ENCODE measurements at places on chromosomes 6 and 20. TPM values are rescaled to one million over a fixed set of nuclear protein-coding genes. Genes with fewer than 3 reads are reported as not detected.

DNA sequence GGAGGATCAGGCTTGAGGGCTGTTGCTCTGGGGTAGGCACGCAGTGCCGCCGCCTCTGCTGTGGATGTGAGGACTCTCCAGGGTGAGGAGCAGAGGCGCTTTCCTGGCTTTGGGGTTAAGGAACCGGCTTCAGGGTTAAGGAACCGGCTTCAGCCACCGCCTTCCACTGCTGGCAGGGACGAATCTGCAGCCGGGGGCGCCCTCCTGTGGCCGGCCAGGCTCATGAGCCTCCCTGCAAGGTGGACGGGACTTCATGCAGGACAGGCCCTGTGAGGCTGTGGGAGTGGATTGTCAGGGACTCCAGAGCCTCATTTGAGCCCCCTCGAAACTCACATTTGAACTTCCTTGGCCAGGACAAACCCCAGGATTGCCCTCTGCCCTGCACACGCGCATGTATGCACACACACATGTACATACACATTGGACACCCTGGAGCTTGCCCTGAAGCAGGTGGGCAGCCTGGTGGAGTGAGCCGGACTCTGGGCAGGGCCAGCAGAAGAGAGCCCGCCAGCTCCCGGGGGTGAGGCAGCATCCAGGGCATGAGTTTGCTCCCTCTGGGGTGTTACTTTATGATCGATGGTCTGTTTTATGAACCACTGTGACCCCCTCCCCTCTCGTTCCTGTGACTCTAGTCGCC is 146.9 kb downstream of the PHACTR3 start:
- peak; percentile 69 for DNase-seq

DNA sequence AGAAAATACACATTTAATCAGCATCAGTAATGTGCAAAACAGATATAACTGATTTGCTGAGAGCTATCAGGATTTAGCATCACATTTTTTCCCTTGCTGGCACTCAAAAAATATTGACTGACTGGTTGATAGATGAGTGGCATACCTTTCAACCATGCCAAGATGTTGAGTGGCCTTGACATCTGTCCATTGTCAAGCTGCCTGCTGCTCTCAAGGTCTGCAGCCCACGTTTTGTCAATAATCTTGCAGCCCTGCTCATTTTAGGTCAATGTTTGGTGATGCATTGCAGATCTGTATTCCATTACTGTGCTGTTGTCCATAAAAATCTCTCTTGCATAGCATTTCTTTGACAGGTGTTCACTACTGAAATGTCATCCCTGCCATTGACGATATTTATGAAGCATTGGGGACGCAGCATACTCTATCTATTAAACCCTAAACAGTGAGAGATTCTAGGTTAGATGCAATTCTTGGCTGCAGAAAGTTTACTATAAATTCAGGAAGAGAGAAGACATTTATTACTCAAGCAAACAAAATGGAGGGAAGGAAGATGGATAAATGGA is 111.6 kb downstream of the BFSP1 start:
- DNase-seq: no peak

DNA sequence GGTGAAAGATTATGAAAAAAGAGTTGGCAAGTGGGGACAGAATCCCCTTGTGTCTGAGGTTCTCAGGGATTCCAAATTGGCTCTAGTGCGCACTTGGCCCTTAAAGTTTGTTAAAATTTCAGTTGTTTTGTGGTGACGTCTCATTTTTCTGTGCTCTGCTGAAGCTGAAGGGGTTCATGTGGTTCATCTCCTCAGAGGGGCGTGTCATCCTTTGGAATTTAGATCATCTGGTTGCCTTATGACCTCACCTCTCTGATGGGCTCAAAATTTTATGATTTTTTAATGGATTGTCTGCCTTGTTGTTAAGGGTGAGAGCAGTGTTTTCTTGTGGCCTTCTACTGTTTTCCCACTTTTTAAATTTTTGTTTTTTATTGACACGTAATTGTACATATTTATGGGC is 20.3 kb downstream of the CYB5R4 start:
- no peak for DNase-seq

GRCh38 chr6:148164645-148165044 is 178.0 kb upstream of the SASH1 start:
- DNase-seq: no peak

GRCh38 chr20:45413479-45413878 is 2.5 kb upstream of the PIGT start:
- no peak for DNase-seq

DNA sequence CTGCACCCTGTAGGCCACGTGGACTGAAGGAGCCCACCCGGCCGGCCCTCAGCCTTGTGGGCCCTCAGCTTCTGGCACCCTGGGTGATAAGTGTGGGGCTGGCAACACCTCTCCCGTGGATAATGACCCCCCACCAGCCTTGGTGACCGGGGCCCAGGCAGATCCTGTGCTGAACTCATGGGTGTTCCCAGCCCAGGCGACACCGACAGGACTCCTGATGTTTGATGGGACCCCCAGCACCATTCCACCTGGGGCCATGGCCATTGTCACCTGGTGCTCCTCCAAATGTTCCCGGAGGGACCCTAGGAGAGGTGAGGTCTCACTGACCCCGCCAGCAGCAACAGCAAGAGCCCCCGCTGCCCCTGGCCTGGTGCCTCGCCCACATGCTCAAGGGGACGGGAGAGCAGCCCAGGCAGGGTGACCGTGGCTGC is 19.4 kb upstream of the FRMD1 start:
- no peak for DNase-seq

DNA sequence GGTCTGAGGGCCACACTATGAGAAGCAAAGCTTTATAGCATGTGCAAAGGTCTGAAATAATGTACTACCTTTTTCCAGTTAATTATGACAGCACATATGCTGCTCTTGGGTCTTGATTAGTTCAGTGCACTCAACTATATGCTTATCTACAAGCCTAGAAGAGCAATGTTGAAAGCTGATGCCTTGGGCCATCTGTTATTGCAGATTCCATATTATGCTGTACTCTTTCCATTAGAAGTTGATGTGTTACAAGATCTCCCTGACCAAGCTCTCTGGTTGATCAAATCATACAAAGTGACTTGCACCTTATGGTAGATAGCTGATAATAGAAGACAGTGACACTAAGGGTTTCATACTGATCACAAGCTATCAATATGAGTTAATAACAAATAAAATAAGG is 327.3 kb downstream of the FRK start:
- DNase-seq: no peak

GRCh38 chr20:4427940-4428586 is 293.6 kb upstream of the PRND start:
- peak; percentile 51 for DNase-seq

DNA sequence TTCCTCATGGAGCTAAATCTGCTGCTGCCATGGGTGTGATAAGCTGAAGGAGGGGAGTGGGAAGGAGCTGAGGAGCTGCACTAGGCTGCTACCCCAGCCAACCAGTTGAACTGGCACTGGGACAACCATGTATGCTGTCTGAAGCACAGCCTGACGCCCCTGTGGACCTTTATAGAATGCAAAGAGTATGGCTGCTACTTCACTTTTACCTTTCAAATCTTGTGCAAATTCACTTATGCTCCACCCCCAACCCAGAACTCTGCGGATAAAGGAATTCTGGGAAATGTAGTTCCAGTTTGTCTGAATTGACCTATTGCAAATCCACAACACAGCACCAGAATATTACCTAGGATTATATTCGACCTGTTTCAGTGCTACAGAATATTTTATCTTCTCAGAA is 217.4 kb upstream of the SLC35B3 start:
- DNase-seq: no peak

- DNase-seq: no peak
These were observed 36.8 kb upstream of the RNF24 start for GRCh38 chr20:4052139-4052480.

DNA sequence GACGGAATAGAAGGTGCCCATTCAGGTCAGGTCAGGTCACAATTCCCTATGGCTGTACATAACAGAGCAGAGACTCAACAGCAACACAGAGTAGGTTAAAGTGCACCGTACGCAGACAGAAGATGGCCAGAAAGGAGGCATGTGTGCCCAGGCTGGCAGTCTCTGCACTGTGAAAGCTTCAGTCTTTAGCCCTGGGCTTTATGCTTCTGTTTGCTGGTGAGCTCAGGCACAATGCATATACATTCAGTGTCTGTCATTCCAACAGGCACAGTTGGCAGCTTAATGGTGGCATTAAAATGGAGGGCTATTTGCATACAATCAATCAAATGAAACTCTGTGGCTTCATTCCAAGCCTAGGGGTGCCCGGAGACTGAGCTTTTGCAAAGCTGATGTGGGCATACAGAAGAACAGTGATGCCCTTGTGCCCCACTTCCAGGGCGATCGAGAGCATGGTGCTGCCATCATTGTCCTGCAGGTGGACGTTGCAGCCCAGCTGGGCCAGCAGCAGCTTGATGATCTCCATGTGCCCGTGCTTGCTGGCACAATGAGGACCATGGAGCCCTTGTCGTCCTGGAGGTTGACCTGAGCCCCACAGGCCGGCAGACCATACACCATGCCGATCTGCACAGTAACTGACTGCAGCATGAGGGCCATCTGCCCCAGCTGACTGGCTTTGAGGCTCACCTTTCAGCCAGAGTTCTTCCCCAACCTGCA is 22.4 kb downstream of the TRMT6 start:
- no peak for DNase-seq

DNA sequence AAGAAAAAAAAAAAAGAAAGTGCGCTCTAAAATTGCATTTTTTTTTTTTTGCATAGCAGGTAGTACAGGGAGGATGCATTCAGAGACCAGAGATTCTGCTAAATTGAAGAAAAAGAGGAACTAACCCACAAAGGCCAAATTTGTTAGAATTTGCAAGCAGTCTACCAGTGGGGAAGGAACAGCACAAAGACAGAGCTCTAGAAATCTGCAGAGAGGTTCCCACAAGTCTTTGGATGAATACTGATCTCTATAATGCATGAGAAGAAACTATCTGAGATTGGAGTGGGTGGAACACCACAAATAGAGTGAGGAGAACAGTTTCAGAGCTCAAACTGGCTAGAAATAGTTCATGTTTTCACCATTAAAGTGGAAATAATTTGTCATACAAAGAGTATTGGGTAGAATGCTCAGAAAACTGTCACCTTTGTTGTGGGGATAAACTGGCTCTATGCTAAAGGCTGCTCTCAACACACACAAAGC is 79.6 kb upstream of the AHI1 start:
- no peak for DNase-seq

- no peak for DNase-seq
These were observed 29.6 kb downstream of the DSE start for GRCh38 chr6:116400328-116400727.

DNA sequence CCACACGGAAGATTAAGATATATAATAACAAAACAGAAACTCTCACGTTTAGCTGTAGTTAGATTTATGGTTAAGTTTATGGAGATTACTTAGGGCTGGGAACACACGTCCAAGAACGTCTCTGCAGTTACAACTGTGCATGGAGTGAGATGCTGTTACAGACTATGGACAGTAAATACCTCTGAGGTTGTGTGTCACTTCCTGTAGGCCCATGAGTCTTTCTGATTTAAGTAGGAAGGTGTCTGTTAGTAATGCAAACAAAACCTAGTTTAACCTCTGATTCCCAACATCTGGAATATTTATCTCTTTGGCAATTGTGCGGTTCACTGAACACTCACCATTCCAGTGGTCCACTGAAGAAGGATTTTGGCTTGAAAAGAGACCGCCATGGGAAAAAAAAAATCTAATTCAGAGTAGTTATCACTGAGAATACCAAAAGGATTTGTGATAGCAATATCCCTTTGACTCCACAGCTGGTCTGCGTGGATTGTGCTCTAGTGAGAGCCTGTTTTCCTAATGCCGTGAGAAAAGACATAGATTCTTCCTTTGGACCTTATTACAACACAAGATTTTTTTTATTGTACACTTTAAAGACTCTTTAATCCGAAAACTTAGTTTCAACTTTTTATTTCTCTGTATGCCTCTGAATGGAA is 478.2 kb upstream of the CITED2 start:
- no peak for DNase-seq

- DNase-seq: peak; percentile 69
These were observed 1.3 kb upstream of the OCSTAMP start for GRCh38 chr20:46551522-46552381.

- no peak for DNase-seq
These were observed 1.5 kb downstream of the ZBP1 start for GRCh38 chr20:57618764-57619050.

- DNase-seq: no peak
These were observed 248.1 kb downstream of the TAF4 start for GRCh38 chr20:61817575-61817974.

DNA sequence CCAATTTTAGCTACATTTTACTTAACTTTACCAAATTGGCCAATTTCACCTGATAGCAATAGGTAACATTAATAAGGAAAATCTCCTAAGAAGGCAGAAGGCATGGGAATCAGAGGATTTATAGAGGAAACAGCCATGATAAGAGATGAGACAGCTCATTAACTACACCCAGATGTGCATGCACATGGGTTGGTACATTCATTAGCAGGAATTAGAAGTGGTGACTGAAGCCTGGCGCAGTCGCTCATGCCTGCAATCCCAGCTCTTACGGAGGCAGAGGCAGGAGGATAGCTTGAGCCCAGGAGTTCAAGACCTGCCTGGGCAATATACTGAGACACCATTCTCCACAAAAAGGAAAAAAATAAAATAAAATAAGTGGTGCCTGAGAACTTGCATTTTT is 173.5 kb downstream of the COL9A1 start:
- no peak for DNase-seq

GRCh38 chr6:169934699-169935347 is 183.4 kb downstream of the ERMARD start:
- DNase-seq: no peak

DNA sequence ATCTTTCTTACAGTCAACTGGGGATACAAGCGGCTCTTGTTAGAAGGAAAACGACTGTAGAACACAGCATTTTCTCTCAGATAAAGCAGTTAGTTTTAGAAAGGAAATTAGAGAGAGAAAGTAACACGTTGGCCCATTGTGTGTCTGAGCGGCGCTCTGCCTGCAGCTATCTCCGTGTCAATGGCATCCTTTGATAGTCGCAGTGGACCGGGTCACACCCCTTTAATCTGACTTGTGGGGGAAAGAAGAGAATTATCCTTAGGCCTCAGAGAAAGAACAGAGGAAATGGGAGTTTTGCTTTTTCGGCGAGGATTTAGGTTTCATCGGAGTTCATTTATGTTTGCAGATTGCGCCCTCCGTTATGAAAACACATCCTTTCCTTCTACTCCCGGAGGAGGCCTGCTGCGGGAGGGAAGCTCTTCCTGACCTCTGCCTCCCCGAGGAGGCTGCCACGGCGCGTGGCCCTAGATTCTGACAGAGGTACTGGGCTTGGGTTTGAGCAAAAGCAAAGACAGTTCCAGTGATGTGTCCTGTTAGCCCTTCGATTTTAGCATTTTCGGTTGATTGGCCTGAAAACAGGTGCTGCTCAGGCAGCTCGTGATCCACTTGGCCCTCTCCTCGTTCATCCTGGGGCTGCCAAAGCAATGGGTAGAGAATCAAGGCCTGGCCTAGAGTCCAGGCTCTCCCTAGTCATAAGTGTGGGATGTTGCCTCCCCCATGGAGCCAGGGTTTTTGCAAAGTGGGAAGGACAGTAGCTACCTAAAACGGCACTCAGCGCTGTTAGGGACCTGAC is 74.9 kb downstream of the ZDHHC14 start:
- no peak for DNase-seq

BLOC1S5 gene
- polyA plus RNA-seq: 3.7 TPM

GDAP1L1 gene
- polyA plus RNA-seq: not detected

FAM50B gene
- polyA plus RNA-seq: 3.0 TPM

SRSF12 gene
- 0.04 TPM for polyA plus RNA-seq

RIN2 gene
- 5.6 TPM for polyA plus RNA-seq

SEMG1 gene
- polyA plus RNA-seq: not detected

RPS10 gene
- 645 TPM for polyA plus RNA-seq

SAPCD1 gene
- not detected for polyA plus RNA-seq

SH3BGRL2 gene
- polyA plus RNA-seq: 0.28 TPM

FOXC1 gene
- not detected for polyA plus RNA-seq

LPA gene
- polyA plus RNA-seq: not detected

MOXD1 gene
- not detected for polyA plus RNA-seq

AVP gene
- not detected for polyA plus RNA-seq

VGLL2 gene
- not detected for polyA plus RNA-seq
